NCI-H1092 (cell line): ENCODE measurements at places on chromosomes 16 and 17.

DNA sequence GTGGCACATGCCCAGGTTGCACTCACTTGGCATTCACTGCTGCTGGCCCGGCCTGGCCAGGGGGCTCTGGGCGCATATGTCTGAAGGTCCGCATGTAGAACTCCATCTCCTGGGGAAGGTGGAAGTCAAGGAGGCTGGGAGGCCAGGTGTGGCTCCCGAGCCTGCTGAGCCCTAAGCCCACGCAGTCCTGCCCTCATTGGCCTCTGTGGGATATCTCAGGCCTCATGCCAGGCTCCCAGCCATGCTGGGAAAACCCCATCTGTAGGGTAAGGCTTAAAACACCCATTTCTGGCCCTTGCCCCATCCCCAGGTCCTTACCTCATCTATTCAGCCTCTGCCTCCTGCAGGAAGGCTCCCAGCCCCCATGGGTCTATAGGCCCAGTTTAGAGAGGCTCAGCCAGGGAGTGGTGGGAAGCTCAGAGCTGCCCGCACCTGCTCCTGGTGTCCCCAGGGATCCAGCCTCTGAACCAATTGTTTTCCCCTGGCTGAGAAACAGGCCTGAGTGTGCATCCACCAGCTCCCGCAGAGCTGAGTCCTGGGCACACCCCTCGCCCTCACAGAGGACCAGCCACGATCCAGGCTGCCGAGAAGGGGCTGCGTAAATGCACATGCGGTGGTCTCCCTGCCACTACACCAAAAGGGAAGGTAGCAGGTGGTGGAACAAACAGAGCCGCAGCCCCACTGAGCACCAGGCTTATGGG lies 2.3 kb upstream of the TPPP3 start:
- peak; percentile 95 for DNase-seq

- no peak for DNase-seq
Measured at GRCh38 chr17:14664511-14664910, 363.6 kb downstream of the HS3ST3B1 start.

GRCh38 chr16:67736858-67737257 lies 17.7 kb upstream of the GFOD2 start:
- DNase-seq = no peak

GRCh38 chr17:75632863-75633485 lies at the start of gene SMIM5:
TSS of gene SMIM5 (plus strand) at chr17:75633434. CDS start at chr17:75640202, 6,768 bp downstream.
- DNase-seq = peak; percentile 16

- no peak for DNase-seq
Measured at GRCh38 chr17:55068862-55069811, 100.6 kb downstream of the STXBP4 start.

GRCh38 chr16:28863929-28864793 lies 518 bp downstream of the SH2B1 start:
- no peak for DNase-seq

DNA sequence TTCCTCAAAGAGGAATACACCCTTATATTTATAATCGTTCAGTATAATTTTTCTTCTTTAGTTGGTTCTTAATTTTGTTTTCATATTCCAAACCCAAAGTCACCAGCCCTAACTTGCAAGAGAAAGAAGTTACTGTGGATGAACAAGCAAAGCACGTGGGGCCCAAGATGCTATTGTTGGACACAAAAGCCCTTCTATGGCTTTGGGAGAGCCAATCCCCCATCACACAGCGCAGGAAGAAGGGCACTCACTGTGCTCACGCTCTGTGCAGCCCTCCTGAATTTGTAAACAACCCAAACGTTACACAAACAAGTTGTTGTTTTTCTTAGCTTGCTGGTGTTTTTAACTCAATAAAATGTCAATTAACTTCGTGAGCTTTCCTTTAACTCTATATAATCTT lies 22.5 kb downstream of the SPPL2C start:
- DNase-seq = no peak

- no peak for DNase-seq
Measured at GRCh38 chr16:46753015-46753414, 4.9 kb upstream of the MYLK3 start.

DNA sequence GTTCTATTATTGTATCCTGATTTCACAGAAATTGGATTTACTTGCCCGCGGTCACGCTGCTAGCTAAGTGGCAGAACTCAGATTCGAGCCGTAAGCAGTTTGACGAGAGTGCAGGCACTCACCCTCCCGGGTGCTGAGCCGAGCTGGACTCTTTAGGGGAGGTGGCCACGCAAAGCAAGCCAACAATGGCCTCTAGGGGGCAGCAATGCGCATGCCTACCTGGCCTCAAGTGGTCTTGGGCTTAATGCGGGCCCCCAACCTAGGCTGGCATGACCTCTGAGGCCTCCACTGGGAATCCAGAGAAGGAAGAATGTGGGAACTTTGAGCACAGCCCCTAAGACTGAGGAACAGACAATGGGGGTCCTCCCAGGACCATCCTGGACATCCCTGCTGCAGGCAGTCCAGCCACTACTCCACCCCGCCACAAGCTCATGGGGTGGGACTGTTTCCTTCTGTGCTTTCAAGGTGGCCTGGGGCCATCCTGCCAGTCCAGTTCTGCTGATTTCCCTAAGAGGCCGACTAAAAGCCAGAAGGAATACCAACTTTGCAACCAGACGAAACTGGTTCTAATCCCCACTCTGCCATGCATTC lies 276.5 kb downstream of the XYLT1 start:
- DNase-seq = peak; percentile 35

DNA sequence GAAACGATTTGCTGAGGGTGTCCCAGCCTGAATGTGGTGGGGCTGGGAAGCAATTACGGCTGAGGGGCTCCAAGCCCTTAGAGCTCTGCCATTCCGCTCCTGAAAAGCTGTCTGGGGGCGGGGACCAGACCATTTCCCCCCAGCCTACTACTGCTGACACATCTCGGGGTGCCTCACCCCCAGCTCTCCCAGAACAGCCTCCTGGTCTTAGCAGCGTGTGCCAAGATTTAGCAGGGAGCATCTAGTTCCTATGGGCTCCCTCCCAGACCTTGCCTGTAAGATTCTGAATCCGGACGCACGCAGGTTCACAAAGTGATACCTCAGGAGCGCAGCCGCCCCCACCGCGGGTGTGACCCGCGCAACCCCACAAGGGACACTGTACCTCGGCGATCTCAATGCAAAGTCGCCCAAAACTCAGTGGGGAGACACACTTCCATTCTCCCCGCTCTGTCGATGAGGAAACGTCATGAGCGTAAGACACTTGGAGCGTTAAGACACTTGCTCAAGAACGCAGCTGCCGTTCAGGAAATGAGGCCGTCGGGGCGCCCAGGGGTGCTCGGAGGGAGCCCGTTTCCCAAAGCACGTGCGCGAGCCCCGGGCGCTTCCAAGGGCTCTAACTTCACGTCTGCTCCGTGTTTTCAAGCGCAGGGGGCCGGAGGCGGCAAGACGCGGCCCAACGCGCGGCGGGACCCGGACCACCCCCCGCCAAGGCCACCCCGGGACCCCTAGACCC lies 629 bp downstream of the GEMIN4 start:
- DNase-seq = no peak

GRCh38 chr17:31373150-31374093 lies 18.1 kb upstream of the RAB11FIP4 start:
- DNase-seq = no peak

- no peak for DNase-seq
Measured at GRCh38 chr16:47073223-47074155, 70.3 kb downstream of the NETO2 start.

DNA sequence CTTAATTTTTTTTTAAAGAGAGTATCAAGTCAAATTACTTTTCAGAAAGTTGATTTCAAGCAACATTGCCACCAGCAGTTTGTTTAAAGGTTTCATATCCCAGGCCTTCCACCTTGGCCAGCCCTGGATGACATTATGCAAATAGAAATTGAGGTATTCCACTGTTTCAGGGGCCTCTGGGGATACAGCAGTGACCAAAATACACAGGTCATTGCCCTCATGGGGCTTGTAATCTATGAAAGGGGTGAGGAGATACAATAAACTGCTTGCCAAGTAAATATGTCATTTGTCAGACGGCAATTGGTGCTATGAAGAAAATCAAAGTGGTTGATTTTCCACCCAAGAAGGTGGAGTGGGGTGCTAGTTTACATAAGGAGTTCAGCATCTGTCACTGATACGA lies 37.8 kb upstream of the TMC5 start:
- no peak for DNase-seq

- no peak for DNase-seq
Measured at GRCh38 chr17:83186226-83186625, 106.8 kb downstream of the METRNL start.
